ENCODE measurements at places on chromosomes 7 and 10. TPM values are rescaled to one million over a fixed set of nuclear protein-coding genes. Genes with fewer than 3 reads are reported as not detected.

Gene NPY4R2
- 0.28 TPM for total RNA-seq

Gene SEMA3A
- 51.4 TPM for total RNA-seq

Gene UTF1
- not detected for total RNA-seq

Gene CBX3
- 105 TPM for total RNA-seq

Gene GIMAP4
- total RNA-seq = 0.28 TPM

Gene AFAP1L2
- 0.14 TPM for total RNA-seq

Gene CALHM3
- total RNA-seq = not detected

Gene C10orf143
- total RNA-seq = 0.85 TPM

Gene SCIN
- total RNA-seq = 0.43 TPM

Gene POU6F2
- total RNA-seq = not detected

Gene A1CF
- not detected for total RNA-seq

Gene CFAP46
- 0.37 TPM for total RNA-seq

Gene TRIM73
- total RNA-seq = 0.71 TPM

Gene ZNF398
- 5.5 TPM for total RNA-seq

Gene KCNIP2
- 1.8 TPM for total RNA-seq

Gene DENND10
- 106 TPM for total RNA-seq

Gene MYOF
- 218 TPM for total RNA-seq

Gene SLC13A1
- not detected for total RNA-seq

Gene SFXN2
- 4.3 TPM for total RNA-seq

Gene GPAM
- total RNA-seq = 21.8 TPM

Gene TLX1
- total RNA-seq = not detected

Gene ASAH2B
- total RNA-seq = 2.3 TPM

Gene DGKI
- 4.0 TPM for total RNA-seq

Gene AKR1C8
- total RNA-seq = not detected

Gene PON3
- not detected for total RNA-seq

Gene TAS2R38
- total RNA-seq = not detected

Gene MYH16
- total RNA-seq = not detected

Gene PDLIM1
- 23.5 TPM for total RNA-seq

Gene NPY
- total RNA-seq = not detected

Gene LRIT2
- total RNA-seq = not detected

Gene CUZD1
- total RNA-seq = 0.55 TPM

Gene TRUB1
- 26.8 TPM for total RNA-seq

Gene NANOS1
- total RNA-seq = 0.14 TPM

Gene HOXA7
- total RNA-seq = 1.6 TPM

Gene SORCS1
- 0.14 TPM for total RNA-seq

Gene CABCOCO1
- total RNA-seq = 0.83 TPM

Gene FAM25A
- total RNA-seq = not detected

Gene SEMA4G
- total RNA-seq = 0.92 TPM

Gene BTBD16
- not detected for total RNA-seq

Gene PALD1
- total RNA-seq = under 0.01 TPM

Gene CYP17A1
- not detected for total RNA-seq

Gene IL2RA
- total RNA-seq = not detected

Gene OR2A1
- total RNA-seq = not detected

Gene NOC3L
- total RNA-seq = 19.3 TPM

Gene TAS2R5
- 0.57 TPM for total RNA-seq

Gene ARHGAP19
- 3.8 TPM for total RNA-seq

Gene FAM237B
- not detected for total RNA-seq

Gene SRRT
- 36.5 TPM for total RNA-seq

Gene FOXP2
- total RNA-seq = 2.4 TPM

Gene ACTL6B
- not detected for total RNA-seq

Gene VSTM4
- 9.1 TPM for total RNA-seq

Gene CHST15
- total RNA-seq = 1.4 TPM

Gene C7orf33
- not detected for total RNA-seq

Gene CALML5
- total RNA-seq = not detected

Gene HDAC9
- 2.6 TPM for total RNA-seq

Gene HEPACAM2
- total RNA-seq = under 0.01 TPM

Gene MPP7
- total RNA-seq = 0.28 TPM

Gene ZNF438
- 3.4 TPM for total RNA-seq

Gene ZNF107
- 0.92 TPM for total RNA-seq

Gene TMEM273
- under 0.01 TPM for total RNA-seq

Data from smooth muscle cell of bladder (primary cell).